ENCODE measurements at places on chromosomes 2 and 18.

DNA sequence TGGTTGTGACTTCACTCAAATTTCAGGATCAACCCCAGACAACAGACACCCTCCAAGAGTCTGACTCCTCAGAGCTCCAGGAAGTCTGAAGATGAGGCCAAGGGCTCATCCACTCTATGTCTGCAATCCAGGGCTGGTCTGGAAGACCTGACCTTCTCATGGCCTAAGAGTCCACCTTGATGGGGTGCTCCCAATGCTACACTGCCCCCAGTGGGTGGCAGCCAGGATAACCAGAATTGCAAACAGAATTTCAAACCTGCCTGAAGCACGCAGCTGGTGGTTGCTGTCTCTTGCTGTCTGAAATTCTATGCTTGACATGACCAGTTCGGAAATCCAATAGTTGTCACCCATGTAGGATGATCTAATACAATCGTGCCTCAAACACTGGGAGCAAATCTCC is 96.0 kb downstream of the UXS1 start:
- no peak for DNase-seq

DNA sequence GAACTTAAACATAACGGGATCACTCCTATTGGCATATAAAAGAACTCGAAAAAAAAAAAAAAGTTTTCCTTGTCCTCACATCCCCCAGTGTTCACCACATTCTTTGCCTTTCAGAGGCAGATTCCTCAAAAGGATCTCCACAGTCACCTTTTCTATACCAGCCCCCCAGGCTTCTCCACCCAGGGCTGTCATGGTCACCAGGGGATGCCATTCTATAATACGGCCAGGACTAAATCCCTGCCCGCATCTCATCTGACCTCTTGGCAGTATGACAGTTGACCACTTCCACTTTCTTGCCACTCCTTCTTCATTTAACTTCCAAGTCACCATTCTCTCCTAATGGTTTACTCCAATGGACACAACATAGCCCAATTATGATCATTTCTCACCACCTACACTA is 29.3 kb downstream of the SOS1 start:
- DNase-seq: no peak

- no peak for DNase-seq
These were observed 54.9 kb downstream of the THUMPD2 start for GRCh38 chr2:39723946-39724827.

DNA sequence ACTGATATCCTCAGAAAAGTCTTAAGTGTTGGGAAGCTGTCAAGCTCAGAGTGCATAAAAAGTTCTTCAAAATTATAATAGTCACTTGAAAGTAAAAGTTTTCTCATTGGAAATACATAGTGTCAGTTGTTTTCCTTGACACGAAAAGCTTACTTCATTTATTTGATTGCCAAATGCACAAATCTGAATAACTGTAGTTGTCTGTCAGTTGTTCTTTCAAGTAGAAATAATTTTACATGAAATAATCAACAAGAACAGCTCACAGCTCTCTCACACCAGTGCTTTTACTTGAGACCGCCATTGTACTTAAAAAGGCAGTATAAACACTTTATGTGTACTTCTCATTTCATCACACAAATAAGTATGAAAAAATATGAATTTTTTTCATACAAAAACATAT is 163.3 kb upstream of the NXPH2 start:
- no peak for DNase-seq

DNA sequence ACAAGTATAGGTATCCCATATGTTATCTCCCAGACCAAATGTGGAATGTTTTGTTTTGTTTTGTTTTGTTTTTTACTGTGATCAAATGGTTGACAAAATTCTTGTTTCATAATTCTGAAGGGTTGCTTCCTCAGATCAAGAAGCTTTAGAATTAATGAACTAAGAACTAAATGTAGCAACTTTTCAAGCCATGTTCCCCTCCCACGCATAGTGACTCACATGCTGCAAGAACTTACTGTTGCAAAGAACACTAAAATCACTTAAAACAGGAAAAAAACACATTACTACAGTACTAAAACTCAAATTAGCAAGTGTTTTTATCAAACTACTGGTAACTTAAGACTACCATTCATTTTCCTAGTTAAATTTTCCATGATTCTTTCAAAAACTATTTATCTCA is 30.6 kb downstream of the HNRNPLL start:
- DNase-seq: no peak

DNA sequence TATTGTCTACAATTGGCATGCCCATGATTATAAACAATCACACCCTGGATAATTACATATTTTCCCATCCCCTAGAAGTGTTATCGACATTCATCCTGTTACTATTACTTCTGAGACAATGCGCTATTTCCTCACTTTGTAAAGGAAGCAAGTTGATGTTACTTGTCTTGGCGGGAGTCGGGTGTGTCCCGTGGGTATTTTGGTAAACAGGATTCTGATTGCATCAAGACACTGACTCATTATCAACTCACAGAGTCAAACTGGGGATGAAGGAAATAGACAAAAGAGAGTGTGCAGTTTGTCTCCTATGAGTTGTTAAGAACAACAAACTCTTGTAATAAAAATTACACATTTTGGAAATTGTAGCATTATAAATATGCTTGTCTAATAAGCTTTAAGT is 142.7 kb downstream of the GALR1 start:
- no peak for DNase-seq

- no peak for DNase-seq
These were observed 471.0 kb upstream of the PIK3C3 start for GRCh38 chr18:41484069-41484468.

DNA sequence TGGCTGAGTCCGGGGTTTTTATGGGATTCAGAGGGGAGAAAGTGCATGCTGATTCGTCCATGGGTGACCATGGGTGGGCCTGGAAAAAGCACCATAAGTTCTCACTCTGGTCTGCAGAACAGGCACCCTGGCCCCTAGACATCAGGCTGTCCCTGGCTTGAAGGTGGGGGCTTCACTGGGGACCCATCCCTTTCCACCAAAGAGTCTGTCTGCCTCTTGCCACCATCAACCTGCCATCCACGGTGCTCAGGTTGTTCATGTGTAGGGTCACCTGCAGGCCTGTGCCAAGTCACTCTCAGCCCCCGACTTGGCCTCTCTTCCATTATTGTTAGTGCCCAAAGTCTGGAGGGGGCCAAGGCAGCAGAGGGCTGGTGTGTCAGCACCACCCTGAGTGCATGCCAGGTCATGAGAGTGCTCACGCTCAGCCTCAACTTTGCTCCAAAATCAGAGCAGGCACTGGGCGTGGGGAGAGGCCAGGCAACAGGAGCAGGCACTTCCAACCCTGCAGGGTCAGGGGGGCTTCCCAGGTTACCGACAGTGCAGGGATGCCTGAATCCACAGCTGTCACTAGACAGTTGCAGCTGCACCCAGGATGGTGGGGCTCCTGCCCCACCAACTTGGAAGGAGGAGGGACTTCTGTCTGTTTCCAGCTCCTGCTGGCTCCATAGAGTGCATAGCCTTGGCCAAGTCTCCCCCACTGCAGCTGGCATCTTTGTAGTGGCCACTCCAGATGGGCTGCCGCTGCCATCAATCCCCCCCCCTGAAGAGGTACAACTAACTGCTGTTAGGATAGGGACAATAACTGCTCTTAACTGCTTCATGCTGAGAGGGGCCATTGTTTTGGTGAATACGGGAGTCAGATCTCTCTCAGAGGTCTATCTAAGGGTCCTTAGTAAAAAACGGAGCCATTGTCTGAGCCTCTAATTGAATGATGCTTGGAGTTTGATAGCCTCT is 209.3 kb downstream of the AKAIN1 start:
- no peak for DNase-seq

DNA sequence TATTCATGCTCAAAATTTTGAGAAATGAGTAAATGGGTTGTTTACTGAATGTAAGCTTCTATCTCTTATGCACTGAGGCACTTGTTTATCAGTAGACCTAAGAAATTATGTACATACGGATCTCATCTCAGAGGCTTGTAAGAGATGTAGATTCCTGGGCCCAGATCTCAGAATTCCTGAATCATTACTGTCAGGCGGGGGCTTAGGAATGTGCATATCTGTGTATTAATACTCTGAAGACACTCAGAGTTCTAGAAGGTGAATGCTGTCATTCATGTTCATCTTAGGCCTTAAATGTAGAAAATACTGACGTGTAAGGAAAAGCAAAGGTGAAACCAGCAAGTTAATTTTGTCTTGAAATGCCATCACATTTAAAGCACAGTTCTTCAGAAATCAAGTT is 169.6 kb downstream of the FMNL2 start:
- DNase-seq: no peak

GRCh38 chr2:174633623-174633930 is 36.0 kb upstream of the WIPF1 start:
- DNase-seq: no peak

- no peak for DNase-seq
These were observed 1123.7 kb downstream of the TDRD15 start for GRCh38 chr2:22247466-22247865.

GRCh38 chr2:182724656-182725055 is 8.6 kb downstream of the DNAJC10 start:
- DNase-seq: no peak

DNA sequence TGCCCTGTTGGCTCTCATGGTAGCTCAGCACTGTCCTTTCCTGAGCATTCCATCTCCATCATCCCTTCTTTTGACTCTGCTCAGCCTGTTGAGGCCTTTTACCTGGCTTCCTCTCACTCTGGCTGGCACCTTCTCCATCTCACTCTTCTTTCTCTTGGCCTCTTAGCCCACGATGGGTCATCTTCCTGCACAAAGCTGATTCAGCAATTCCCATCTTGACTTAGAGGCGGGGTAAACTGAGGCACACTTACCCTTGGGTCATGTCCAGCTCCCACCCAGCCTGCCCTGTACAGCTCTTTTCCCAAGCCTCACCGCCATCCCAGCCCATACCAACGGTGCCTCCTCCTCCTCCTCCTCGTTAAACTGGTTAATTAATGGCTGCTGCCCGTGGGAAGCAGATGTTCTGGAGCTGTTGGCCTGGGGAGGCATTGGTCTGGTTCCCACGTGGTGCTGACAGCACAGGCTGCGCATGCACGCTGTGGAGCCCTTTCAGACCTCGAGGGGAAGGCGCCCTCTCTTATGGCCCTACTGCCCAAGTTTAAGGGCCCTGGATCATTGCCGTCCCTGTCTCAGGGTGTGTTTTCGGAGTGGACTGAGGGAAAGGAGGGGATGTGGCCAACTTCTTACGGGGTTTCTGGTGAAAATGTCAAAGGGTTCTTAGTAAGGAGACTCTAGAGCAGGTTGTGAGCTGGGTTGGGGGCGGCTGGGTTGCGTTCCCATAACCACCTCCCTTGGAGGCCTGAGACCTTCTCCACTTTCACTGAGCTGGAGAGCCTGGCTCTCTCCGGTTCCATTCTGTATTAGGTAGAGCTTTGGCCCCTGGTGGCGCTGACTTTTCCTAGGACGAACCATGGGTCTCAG is 10.9 kb downstream of the WNT10A start:
- no peak for DNase-seq

GRCh38 chr2:152611458-152612231 is 105.6 kb downstream of the PRPF40A start:
- peak; percentile 67 for DNase-seq

DNA sequence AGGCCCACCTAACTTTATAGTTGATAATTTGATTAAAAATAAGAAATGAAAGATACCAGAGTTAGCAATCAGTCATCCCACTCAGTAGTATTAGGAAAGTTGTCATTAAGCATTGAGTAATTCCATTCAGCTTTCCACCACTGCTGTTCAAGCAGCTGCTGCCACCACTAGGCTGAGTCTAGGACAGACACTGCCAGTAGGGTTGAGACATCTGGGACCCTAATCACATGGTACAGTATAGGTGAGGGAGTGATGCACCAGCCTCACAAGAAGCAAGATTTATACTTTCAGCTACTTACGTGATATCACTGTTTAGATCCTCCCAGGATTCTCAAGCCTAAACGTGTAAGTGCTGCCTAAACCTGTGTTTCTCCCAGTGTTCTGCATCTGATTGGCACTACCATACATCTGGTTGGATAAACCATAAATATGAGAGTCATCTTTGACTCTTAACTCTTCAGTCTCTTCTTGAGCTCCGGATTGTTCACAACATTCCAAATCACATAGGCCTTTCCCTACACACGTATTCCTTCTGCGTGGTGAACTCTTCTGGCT is 3.2 kb downstream of the UBXN4 start:
- DNase-seq: peak; percentile 14

- no peak for DNase-seq
These were observed 6.4 kb upstream of the IL1RL1 start for GRCh38 chr2:102304711-102305611.

- DNase-seq: no peak
These were observed 350.8 kb upstream of the NT5C1B start for GRCh38 chr2:18940184-18940583.

DNA sequence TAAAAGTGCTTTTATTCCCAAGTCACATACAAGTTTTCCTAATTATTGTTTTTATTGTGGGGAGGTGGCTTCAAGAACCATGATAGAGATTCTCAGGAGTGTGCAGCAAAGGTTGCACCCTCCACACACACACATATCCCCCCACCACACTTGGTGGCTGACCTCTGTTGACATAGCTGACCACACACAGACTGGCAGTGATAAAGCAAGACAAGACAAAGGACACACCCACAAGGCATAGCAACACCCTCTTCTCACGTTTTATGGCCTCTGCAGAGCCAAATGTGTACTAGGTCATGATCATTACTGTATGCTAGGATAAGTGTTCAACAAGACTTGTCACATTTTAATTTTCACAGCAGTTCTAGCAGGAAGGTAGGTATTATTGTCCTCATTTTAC is 143.0 kb upstream of the EPC2 start:
- no peak for DNase-seq

DNA sequence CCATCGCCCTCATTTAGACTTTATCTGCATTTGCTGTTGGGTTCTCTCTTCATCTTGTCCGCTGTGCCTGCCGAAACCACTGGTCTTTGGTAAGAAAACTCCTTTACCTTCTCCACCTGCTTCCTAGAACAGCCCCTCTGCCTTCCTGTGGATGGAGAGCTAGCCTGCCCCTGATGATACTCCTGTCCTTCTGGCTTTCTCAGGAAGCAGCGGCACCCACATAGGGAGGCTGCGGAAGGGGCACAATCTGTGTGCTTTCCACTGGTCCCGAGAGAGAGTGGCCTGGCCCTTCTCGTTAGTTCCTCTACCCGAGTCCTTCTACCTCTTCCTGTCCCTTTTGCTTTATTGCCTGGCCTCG is 80.3 kb upstream of the RBM44 start:
- DNase-seq: no peak

- DNase-seq: no peak
These were observed 73.8 kb downstream of the HRH4 start for GRCh38 chr18:24534271-24534670.

DNA sequence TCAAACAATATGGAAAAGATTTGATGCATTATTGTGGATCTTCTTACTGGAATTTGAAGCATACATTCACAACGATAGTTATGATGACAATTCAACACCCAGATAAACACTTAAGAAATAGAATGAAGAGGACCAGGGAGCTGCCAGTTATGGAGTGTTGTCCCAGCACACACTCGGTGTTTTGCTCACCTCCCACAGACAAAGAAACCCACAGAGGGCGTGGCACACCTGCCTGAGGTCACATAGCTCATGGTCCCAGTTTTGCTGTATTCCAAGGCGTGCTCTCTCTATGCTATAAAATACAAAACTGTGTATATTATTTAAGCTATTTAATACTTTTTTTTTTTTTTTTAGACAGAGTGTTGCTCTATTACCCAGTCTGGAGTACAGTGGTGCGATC is 31.1 kb downstream of the EFR3B start:
- no peak for DNase-seq

- no peak for DNase-seq
These were observed 19.4 kb downstream of the BABAM2 start for GRCh38 chr2:27909901-27910300.

All from HS-5 (cell line).